ENCODE measurements at places on chromosomes 7 and 10.

DNA sequence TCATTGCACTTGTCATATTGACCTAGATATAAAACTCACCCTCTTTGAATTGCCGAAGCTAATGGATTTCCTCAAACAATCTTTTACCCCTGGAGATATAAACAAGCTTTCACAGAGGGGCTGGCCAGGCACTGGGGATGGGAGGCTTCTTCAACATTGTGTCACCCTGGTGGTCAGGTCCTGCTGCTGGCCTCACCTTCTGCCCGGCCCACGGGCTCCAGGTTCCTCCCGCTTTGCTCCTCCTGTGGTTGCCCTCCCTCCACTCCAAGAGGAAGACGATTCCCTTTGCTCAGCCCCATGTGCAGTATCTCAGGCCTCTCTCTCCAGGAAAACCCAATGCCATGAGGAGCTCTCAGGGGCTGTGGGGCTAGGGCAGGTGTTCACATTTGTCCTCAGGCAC is 118.1 kb upstream of the ADCY1 start:
- DNase-seq: no peak

DNA sequence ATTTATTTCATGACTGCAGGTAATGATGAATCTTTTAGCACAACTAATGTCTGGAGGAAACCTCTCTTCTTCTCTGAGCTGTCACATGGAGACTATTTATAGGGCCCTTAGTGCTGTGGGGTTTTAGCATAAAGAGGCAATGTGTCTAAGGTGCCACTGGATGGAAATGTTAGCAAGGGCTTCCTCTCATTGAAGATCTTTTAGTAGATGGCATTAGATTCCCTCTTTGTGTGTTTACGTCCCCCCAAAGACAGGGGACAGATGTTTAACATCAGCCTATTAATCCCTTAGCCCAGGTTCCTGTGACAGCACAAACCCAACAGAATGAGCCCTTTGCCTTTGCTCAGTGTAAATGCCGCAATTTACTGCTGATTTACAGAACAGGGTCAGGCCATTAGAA is 208.6 kb downstream of the SKAP2 start:
- DNase-seq: no peak

DNA sequence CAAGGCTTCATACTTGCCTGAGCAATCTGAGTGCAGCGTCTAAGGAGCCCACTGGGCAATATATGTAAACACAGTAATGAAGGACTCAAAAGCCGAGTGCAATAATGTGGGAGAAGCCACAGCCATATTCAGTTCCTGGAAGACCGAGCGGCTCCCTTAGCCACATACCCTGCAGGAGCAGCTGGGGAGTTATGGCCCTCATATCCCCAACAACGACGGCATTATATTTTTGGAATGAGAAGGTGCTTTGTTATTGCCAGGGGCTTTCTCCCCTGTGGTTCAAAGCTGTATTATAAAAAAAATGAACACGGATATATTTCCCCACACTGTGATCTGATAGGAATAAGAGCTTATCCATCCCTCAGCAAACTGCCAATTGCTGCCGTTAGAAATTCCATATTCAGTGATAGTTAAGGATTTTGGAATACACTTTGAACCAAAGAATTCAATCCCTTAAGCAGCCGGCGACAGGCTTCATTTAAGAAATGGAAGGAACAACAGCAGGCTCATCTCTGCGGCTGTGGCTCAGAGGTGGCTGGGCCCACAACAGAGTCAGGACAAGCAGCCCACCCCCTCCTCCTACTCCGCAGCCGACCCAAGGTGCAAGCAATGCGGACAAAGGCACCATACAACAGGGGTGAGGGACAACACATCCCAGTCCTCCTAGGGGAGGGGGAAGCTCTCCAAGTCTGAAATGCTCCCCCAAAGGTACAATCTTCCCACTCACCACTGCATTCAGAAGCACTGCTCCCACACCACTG is 77.2 kb downstream of the TNS3 start:
- DNase-seq: no peak

GRCh38 chr7:149214020-149214720 is 18.8 kb downstream of the ZNF282 start:
- no peak for DNase-seq

GRCh38 chr10:101321073-101321472 is 32.9 kb upstream of the BTRC start:
- DNase-seq: no peak

- DNase-seq: no peak
These were observed 108.6 kb downstream of the LRRC4 start for GRCh38 chr7:127922656-127923055.

- DNase-seq: no peak
These were observed 1.7 kb downstream of the ATAD1 start for GRCh38 chr10:87816163-87816897.

GRCh38 chr7:78489476-78490240 is 691.1 kb downstream of the PHTF2 start:
- DNase-seq: no peak

GRCh38 chr10:50501924-50502452 is 121.8 kb downstream of the SGMS1 start:
- DNase-seq: no peak

- DNase-seq: peak; percentile 42
These were observed 5.5 kb downstream of the OPN4 start for GRCh38 chr10:86659721-86660453.

- no peak for DNase-seq
These were observed 258.1 kb downstream of the RPS24 start for GRCh38 chr10:78291722-78292121.

GRCh38 chr7:150740053-150740452 is 2.8 kb downstream of the GIMAP5 start:
- DNase-seq: no peak

DNA sequence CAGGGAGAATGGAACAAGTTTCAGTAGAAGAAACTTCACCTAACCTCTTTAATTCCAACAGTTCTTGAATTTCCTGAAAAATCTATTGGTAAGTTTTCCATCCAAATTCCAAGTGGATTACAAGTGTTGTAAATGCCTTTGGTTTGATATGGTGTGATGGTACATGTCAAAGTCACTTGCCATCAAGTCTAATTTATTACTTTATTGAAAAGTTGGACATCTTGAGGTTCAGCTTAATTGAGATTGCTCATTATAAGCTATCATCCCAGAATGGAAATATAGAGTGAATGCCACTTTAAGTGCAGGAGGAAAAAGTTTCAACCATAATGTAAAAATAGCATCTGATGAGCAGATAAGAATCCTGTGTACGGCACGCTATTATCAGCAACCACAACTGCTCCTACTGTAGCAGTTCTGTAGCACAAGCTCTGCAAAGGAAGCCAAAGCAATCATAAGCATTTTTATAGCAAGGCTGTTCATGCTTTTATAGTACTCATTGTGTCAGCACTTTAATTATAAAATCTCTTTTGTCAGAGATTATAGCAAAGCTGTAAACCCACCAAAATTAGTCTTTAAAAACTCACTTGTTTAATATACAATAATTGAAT is 991.8 kb upstream of the PHF14 start:
- DNase-seq: no peak

GRCh38 chr7:26620352-26620751 is 244.0 kb downstream of the SKAP2 start:
- no peak for DNase-seq

GRCh38 chr7:83005410-83005809 is 157.3 kb downstream of the PCLO start:
- no peak for DNase-seq

DNA sequence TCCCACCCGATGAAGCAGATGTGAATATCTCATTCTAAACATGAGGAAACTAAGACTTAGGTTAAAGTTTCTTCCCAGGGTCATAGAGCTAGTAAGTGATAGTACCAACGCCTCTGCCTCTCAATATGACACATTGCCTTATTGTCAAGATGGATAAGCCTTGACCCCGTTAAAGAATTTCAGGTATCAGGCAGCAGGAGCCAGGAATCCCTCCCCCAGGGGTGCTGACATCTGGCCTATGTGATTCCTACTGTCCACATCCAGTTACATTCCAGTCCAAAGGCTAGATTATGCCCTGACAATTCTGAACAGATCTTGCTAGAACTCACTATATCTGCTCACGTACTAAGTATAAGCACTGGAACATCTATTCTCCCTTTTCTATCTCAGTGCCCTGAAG is 58.0 kb upstream of the ASAH2 start:
- no peak for DNase-seq

DNA sequence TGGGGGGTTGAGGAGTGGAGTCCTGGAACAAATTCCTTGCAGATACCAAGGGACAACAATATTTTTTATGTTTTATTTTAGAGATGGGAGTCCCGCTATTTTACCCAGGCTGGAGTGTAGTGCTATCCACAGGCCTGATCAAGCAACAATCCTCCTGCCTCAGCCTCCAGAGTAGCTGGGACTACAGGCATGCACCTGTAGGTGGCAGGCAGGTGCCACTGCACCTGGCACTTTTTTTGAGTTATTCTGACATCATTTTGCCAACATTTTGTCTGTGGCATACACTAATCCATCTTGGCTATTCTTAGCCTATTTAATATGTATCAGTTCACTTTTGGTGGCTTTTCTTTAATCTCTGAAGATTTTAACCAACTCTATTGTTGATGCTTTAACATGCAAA is 317.8 kb upstream of the MTPN start:
- no peak for DNase-seq

Measured in aorta (tissue), 5 donors.